Fibroblast of skin of abdomen (primary cell): ENCODE measurements at places on chromosomes 4 and X.

- DNase-seq, result no peak
These were observed 10.7 kb downstream of the RBPJ start for GRCh38 chr4:26331380-26331950.

- DNase-seq, result no peak
These were observed 28.5 kb downstream of the TRIM2 start for GRCh38 chr4:153232768-153233167.

DNA sequence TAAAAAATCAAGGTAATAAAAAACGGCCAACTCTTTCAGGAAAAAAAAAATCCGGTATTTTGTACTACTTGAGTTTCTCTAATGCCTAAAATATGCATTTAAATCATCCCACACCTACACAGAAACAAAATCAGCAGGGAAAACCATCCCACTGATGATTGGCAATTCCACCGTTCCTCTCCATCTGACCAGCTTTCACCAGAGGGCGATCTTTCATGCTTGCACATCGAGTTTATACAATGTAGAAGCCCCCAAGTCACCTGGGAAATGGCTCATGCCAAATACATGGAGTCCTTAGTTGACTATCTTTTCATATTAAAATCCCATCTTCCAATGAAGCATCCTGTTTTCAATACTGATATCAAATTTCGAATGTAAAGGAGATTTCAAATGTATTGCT, 69.2 kb downstream of the PTCHD1 start:
- DNase-seq, result no peak

GRCh38 chr4:41559940-41560516, 22.1 kb downstream of the LIMCH1 start:
- no peak for DNase-seq

DNA sequence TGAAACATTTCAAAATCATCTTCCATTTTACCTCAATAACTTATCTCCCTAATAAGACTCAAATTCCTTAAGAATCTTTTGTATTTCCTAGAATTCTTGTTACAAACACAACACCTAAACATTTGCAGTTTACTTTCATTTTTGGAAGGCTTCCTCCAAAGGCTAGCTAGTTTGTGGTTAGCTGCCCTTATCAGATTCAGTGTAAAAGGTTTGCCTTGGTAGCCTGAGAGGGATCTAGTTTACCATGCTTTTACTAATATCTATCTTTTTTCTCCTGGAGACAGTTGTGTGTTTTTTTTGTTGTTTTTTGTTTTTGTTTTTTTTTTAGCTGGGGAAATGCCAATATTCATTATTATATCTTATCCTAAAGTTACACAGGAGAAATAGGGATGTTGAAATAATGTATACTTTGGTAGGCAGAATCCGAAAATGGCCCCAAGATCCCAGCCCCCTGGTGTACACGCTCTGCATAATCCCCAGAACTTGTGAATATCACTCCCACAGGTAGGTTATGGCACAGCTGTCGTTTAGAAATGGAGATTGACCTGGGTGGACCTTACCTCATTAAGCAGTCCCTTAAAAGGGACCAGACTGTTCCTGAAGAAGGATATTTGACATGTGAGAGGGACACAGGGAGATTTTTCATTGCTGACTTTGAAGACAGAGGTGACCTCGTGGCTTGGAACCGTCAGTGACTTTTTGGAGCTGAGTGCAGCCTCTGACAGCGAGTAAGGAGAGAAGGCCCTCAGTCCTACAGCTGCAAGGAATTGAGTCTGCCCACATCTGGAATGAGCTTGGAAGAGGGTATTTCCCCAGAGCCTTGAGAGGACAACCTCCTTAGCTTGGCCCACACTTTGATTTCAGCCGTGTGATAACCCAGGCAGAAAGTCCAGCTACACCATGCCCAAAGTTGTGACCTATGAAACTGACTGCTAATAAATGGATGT, 33.4 kb downstream of the SEPTIN11 start:
- no peak for DNase-seq
